ENCODE measurements at places on chromosomes 4 and X. TPM values are rescaled to one million over a fixed set of nuclear protein-coding genes. Genes with fewer than 3 reads are reported as not detected.

DNA sequence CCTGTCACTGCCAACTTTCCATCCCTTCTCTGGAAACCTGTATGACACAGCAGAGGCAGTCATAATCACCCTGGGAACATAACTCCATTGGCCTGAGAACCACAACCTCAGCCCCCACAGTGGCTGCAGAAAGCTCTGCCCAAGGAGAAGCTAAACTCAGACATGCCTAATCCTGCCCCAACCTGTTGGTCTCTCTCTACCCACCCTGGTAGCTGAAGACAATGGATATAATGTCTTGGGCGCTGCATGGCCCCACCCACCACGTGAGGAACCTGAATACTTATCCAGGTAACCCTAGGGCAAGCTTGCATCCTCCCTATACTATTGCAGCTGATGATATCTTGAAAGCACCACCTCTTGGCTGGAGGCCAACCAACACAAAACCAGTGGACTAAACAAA is 225.2 kb downstream of the TEX13C start:
- DNase-seq = no peak
- H3K27me3 ChIP-seq = no peaks in the 10 kb centered on the region
- H3K27ac ChIP-seq = no peak overlapping the region
- no peaks in the 10 kb centered on the region for H3K36me3 ChIP-seq
- no peaks in the 10 kb centered on the region for H3K4me1 ChIP-seq
- H3K4me3 ChIP-seq = no peak overlapping the region

DNA sequence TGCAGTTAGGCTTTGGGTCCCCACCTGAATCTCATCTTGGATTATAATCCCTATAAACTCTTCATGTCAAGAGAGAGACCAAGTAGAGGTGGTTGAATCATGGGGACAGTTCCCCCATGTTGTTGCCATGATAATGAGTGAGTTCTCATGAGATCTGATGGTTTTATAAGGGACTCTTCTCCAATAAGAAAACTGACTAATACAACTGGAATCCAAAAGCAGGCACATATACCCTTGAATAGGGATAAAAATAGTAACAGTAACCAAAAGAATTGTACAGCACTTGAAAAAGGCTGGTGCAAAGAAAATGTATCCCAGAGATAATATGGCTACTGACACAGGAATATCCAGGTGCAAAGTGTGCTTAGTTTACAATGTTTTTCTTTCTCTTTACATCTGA is 351.5 kb upstream of the MAD2L1 start:
- DNase-seq = no peak
- H3K36me3 ChIP-seq = no peaks in the 10 kb centered on the region
- H3K27me3 ChIP-seq = no peaks in the 10 kb centered on the region

DNA sequence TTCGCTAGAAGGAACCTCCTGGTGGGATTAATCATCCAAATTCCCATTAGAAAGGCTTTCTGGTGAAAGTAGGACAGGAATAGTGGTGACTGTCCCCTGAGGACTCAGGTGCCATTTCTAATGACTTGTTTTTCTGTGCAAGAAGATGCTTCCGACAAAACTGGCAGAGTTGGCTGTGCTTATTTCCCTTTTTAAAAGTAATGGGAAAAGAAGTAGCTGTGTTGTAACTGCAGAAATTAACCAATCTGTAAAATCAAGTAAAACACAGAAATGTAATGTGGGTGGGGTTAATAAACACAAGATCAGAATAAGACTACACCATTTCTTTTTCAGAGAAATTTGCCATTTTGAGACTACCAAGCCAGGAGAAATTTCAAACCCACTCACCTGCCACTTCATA is 55.0 kb upstream of the FAM9B start:
- no peak for DNase-seq
- H3K27me3 ChIP-seq = no peaks in the 10 kb centered on the region
- H3K4me3 ChIP-seq = no peak overlapping the region
- H3K4me1 ChIP-seq = no peaks in the 10 kb centered on the region
- no peaks in the 10 kb centered on the region for H3K36me3 ChIP-seq
- no peak overlapping the region for H3K27ac ChIP-seq

DNA sequence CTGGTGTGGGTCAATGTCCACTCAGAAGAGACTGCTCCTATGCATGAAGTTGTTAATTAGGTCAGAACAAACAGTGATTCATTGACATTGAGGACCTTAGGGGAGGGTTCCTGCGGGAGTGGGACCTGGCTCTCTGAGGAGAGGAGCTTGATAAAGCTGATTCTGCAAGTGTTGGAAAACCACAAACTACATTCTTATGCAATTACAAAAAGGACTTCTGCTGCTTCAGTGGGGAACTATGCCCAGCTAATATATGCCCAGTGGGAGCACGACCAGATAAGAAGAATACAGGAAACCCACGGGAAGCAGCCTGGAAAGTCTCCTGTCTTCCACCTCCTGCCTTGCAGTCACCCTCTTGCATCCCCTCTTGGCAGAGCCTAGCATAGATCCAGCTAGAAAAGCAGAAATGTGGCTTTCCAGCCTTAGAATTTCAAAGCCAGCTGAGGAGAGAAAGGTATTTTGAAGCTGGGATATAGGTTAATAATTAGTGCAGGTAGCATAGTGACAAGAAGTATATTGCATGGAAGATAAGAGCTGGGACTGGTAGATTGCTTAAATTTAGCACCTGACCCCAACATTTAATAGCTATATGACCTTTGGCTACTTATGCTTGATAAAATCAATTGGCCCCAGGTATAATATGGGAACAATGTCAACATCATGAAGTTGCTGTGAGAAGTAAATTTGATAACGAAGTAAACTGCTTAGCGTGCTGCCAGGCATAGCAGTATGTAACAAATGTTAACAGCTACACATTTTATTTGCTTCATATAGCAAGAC is 34.9 kb upstream of the UGT8 start:
- no peaks in the 10 kb centered on the region for H3K27me3 ChIP-seq
- no peak for DNase-seq
- no peak overlapping the region for H3K27ac ChIP-seq
- H3K36me3 ChIP-seq = no peaks in the 10 kb centered on the region
- H3K4me3 ChIP-seq = no peak overlapping the region
- peaks cover 22% of the 10 kb centered on the region for H3K4me1 ChIP-seq

- H3K27me3 ChIP-seq = no peaks in the 10 kb centered on the region
- no peaks in the 10 kb centered on the region for H3K4me1 ChIP-seq
Measured at GRCh38 chr4:137861682-137862081, 329.4 kb upstream of the PCDH18 start.

REELD1 gene
- not detected for total RNA-seq

ATG4A gene
- total RNA-seq = 9.9 TPM

SSX4 gene
- not detected for total RNA-seq

SSX2 gene
- not detected for total RNA-seq

SLC25A31 gene
- not detected for total RNA-seq

TCEAL9 gene
- total RNA-seq = 7.3 TPM

FHIP1A gene
- total RNA-seq = 24.2 TPM

MAGEA2 gene
- total RNA-seq = not detected

MAGEA11 gene
- total RNA-seq = not detected

RPA4 gene
- total RNA-seq = 0.17 TPM
